ENCODE measurements at places on chromosomes 4 and X.

DNA sequence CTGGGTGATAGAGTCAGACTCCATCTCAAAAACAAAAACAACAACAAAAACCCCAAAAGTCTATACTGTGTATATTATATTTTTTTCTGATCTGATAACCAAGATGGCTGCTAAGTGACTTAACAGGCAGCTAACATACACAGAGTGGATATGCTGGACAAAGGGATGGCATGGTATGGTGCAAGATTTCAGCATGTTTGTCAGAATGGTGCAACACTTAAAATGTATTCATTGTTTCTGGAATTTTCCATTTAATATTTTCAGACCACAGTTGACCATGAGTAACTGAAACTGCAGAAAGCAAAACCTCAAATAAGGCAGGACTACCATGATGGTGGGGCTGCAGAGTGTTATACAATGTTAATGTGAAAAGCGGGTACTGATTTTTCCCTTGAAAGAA, 6.1 kb upstream of the BOD1L1 start:
- DNase-seq, result no peak

- no peak for DNase-seq
Measured at GRCh38 chr4:48654015-48654664, 125.9 kb downstream of the FRYL start.

DNA sequence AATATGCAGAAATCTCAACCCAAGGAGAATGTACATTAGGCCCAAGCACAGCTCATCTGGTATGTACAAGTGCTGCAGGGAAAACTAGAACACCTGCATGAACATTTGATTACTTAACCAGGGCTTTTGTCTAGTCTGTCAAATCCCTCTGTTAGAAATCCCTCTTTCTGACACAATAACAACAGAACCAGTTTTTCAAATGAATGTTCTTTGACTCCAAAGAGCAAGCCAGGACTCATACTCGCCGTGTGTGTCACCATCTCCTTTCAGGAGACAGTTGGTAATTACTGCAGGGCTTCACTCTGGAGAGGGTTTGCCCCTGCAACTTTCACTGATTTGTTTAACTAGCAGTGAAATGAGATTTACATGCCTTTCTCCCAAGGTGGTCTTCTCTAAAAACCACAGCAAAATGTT, 143.0 kb upstream of the FAM241A start:
- no peak for DNase-seq

- no peak for DNase-seq
Measured at GRCh38 chr4:18012134-18012806, 9.3 kb downstream of the LCORL start.

DNA sequence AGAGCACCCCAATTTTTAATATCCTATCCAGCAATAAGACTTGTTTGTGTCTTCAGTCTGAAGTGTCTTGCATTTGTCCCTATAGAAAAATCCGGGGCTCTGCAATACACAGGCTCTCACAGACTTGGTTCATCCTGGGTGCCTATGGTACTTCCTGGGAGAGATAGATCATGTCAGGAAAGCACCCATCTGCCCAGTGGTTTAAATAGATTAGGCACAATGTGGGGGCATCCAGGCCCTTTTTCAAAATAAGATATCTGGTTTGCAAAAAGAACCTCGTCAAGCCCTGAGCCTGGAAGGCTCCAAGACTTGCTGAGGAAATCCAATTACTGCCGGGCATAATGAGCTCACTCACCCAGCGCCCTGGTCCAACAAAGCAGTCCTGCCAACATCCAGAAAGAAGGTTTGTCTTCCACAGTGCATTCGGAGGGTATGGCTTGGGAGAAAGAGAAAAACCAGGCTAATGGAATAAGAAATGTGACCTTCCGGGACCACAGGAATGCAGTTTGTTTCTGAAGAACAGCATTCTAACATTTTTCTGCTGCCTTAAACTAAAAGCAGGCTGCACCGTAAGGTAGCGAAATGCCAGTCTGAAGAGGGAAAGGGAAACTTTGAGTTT, 11.6 kb downstream of the JAKMIP1 start:
- DNase-seq, result no peak

GRCh38 chr4:182644683-182645050, 272.5 kb downstream of the DCTD start:
- DNase-seq, result no peak

GRCh38 chrX:37818031-37818430, 29.3 kb downstream of the DYNLT3 start:
- no peak for DNase-seq

- no peak for DNase-seq
Measured at GRCh38 chr4:139458999-139459398, 5.1 kb downstream of the RAB33B start.

- no peak for DNase-seq
Measured at GRCh38 chr4:129218360-129218759, 122.4 kb downstream of the C4orf33 start.

GRCh38 chrX:133544115-133544514, 128.8 kb upstream of the GPC4 start:
- DNase-seq, result no peak

DNA sequence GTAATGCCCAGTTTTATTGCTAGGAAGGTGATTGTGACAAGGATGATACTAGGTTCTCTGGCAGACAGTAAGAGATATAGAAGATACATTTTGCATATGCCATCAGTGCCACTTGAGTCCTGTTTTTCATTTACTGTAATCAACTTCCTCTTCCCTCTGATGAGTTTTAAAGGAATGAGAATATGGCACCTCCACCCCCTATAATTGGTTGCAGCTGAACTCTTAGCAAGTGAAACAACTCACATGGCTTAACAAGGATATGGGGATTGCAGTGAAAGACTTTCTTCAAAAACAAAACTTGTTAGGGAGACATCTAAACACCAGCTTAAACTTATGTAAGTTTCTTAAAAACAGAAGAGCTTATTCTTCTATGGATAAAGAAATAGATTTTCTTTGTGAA, 90.0 kb downstream of the AREG start:
- DNase-seq, result no peak

GRCh38 chr4:140330311-140330900, 43.0 kb upstream of the SCOC start:
- DNase-seq, result no peak

GRCh38 chr4:5918331-5918985, 25.6 kb upstream of the CRMP1 start:
- DNase-seq, result no peak

- no peak for DNase-seq
Measured at GRCh38 chr4:53908661-53909078, 155.7 kb downstream of the CHIC2 start.

GRCh38 chr4:38832206-38832605, 24.4 kb downstream of the TLR6 start:
- no peak for DNase-seq

- DNase-seq, result no peak
Measured at GRCh38 chr4:53355930-53356521, 9.8 kb downstream of the SCFD2 start.

- no peak for DNase-seq
Measured at GRCh38 chrX:48848847-48849246, 13.4 kb upstream of the PCSK1N start.

GRCh38 chr4:521636-522330, 22.8 kb downstream of the PIGG start:
- DNase-seq, result no peak

DNA sequence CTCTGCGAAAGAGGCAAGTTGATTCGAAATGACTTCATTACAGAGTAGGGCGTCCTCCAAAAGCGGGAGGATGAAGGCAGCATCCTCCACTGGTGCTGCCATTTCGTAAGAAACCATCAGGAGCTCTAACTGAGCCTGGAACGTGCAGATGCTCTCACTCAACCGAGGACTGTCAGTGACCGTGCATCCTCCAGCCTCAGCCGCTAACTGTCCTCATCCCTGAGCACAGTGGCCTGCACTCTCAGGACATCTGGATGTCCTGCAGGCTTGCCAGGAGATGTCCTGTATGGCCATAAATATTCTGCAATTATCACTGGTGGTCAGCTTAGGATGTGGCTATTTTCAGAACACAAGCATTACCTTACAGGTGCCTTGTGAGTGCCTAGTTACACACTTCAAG, 107.1 kb upstream of the ADRA2C start:
- no peak for DNase-seq

DNA sequence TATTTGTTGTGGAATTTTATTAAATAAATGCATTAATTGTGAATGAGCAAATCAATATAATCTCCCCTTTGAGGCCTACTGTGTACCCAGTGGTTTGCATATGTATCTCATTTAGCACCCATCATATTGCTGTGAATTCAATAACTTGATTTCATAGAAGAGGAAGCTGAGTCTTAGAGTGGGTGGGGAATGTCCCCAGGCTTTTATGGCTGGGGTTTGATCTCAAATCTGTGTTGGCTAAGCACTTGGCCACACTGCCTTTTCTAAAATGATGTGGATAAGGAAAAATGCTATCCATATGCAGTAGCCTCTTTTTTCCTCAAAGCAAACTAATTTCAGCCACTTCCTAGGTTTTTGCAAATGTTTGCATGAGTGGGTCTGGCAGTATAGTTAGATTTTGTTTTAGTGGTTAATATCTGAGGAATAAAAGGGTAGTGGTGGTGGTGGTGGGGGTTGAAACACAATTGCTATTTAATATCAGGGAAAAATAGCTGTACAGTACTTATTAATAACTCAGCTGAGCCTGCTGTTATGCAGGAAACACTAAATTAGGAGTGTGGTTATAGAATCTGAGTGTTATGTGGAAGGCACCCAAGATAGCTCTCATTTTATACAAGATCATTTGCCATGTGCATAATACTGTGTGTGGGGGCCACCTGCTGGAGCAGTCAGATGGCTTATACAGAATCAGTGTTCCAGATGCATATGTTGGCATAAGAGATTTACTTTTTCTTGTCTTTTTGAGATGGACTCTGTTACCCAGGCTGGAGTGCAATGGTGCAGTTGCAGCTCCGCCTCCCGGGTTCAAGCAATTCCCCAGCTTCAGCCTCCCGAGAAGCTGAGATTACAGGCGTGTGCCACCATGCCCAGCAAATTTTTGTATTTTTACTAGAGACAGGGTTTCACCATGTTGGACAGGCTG, 108.0 kb downstream of the TMEM131L start:
- peak; percentile 75 for DNase-seq

DNA sequence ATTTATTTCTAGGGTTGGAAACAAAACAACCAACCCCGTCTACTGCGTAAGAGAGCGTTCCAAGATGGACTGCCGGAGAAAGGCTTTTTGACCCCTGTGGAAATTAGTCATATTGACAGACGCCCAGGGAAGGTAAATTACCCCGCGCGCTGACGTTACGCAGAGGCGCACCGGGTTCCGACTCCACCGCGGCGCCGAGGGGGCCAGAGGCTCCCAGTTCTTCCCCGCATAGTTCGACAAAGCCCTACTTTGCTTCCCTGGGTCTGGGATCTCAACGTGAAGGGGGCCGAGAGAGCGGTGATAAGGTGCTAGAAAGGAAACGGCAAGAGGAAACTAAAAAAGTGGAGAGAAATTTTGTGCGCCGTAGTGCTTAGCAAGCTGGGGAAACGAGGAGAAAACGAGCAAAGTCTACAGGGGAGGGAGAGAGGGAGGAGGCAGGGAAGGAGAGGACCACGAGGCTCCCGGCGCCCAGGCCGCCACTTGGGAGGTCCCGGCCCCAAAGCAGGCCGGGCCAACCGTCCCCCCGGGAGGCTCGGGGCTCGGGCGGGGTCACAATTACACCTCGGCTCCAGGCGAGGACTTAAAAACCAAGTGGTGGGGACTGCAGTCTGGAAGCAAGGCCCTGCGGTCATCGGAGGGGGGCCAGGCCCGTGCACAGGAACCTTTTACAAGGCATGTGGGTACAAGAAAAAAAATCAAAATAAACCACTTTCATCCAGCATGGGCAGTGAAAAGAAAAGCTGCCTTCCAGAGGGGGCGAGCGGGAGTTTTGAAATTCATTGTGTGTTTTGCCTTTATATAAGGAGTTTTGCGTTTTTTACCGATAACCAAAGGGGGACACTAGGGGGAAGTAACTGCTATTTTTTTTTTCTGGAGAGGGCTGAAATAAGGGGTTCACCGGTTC, 13.2 kb downstream of the HAND2 start:
- no peak for DNase-seq

- no peak for DNase-seq
Measured at GRCh38 chrX:31329298-31329697, 257.5 kb upstream of the FTHL17 start.

- DNase-seq, result no peak
Measured at GRCh38 chr4:177660223-177660622, 218.0 kb upstream of the AGA start.

DNA sequence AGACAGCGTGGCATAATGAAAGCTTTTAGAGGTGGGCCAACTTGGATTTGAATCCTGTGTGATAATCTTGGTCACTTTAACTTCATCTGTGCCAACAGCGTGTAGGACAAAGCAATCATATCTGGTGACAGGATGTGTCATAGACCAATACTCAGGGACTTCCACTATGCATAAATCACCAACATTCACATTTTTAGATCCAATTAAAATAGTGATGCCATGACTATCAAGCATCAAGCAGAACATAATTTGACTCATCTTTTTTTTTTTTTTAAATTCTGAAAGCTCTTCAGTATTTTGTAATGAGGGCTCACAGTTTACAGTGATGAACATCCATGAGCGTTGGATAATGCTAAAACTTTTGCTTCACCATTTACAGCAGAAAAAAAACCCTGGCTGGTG, 27.3 kb upstream of the RAPGEF2 start:
- no peak for DNase-seq

- no peak for DNase-seq
Measured at GRCh38 chr4:38067499-38067898, 107.3 kb downstream of the PTTG2 start.

GRCh38 chr4:56603297-56603696, 77.8 kb downstream of the HOPX start:
- no peak for DNase-seq

DNA sequence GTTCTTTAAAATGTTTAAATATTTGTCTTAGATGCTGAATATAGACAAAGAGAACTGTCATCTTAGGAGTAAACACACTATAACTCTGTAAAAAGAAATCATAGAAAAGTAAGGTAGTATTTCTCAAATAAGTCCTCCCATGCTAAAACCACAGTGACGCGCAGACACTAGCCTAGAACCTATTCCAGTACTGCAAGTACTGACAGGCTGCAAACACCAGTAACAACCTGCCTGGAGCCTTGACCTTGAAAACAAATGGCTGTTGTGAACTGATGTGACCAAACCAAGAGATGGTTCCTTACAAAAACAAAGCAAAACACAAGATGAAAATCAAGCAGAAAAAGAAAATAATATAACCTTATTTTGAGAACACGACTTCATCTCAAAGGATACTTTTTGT, 8.5 kb downstream of the TIFA start:
- DNase-seq, result no peak

GRCh38 chr4:38411092-38411491, 252.9 kb upstream of the KLF3 start:
- DNase-seq, result no peak

- no peak for DNase-seq
Measured at GRCh38 chr4:140697709-140698560, 58.2 kb downstream of the TBC1D9 start.

DNA sequence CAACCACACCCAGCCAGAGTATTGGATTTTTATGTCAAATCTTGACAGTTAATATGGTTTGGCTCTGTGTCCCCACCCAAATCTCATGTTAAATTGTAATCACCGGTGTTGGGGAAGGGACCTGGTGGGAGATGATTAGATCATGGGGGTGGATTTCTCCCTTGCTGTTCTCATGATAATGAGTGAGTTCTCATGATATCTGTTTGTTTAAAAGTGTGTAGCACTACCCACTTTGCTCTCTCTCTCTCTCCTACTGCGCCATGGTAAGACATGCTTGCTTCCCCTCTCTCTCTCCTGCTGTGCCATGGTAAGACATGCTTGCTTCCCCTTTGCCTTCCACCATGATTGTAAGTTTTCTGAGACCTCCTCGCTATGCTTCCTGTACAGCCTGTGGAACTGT, 86.9 kb upstream of the COX18 start:
- no peak for DNase-seq
